GM12878 (cell line): ENCODE measurements at places on chromosomes 12 and 14.

DNA sequence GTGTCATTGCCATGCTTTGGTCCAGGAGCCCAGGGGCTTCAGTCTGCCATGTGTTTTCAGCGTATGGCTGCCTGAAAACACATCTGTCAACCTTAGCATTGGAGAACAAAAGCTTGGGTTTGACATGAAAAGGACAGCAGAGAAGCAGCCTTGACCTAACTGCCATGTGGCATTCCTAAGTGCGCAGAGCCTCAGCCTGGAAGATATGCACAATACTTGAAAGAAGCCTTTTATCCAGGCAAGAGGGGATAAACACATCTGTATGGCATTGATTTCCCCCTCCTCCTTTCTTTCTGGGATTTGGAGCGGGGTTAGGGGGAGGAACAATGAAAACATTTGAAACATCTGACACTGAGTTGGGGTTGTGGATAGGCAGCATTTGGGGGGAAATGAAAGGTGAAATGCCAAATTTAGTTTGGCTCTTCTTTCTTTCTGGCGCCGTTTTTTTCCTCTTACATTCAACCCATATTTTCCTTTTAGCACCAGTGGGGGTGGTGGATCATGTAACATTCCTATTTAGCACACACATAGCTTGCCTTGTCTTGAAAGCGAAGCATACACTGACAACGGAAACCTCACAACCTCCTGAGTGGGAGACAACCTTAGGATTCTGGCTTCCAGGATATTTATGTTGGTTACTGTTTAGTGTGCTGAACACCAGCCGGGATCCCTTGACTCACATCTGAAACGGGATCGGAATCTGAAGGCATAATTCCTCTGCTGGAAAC is 177.0 kb downstream of the C12orf75 start:
- DNase-seq = no peak

DNA sequence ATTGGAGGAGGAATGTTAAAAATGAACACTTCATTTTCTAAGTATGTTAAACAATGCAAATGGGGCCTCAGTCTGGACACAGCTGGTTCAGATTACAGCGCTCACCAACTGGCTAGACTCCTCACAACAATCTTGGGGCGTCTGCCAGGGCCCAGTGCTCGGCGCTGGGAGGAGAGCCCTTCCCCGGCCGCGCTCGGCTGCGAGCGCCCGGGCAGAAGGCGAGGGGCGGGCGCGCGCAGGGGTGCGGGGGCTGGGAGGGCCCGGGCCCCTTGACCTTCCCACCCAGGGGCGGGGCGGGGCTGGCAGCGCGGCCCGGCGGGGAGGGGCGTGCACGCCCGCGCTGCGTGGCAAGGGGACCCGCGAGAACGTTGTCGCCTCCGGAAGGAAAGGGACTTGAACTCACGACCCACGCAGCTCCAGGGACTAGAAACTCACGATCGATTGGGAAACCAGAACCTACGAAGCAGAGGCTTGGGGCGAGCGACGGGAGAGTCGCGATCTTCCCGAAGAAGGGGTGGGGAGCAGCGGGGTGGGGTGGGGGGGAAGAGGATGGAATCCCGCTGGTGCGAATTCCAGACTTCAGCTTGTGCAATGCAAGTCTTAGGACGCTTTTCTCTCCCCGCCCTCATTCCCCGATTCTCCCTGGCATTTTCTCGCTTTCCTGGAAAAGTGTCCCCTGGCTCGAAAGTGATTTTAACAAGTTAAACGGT is at the start of gene FBLN5:
Gene FBLN5 (minus strand): TSS at position 220 of the 710 bp plus-strand sequence. CDS start 465 bp downstream, outside the sequence.
- DNase-seq = no peak

DNA sequence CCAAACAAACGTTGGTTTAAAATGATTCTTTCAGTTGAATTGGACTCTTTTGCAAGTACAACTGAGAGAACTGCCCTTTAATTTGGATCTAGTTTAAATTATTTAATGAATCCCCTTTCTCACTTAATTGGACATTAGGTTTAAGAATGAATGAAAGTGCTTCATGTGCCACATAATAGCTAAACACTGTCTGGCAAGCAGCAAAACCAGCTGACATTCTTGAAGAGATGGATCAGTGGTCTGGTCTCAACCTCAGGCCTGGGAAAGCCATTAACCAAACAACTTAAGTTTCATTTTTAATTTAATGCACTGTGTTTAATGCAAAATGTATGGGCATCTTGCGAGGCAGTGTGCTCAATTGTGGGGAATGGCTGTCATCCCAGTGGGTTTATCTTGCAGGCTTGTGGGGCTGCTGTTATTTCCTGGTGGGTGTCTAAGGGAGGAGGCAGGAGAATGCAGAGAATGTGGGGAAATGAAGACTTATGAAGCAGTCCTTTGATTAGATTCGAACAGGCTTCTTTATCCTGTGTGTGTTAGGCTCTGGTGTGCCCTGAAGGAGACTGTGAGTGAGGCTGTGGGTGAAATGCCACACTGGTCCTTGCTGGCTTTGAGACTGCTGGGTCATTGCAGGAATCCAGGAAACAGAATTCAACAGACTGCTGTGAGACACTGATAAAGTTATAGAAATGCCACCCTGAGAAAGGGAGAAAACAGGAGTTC is 144.1 kb upstream of the PELI2 start:
- no peak for DNase-seq

DNA sequence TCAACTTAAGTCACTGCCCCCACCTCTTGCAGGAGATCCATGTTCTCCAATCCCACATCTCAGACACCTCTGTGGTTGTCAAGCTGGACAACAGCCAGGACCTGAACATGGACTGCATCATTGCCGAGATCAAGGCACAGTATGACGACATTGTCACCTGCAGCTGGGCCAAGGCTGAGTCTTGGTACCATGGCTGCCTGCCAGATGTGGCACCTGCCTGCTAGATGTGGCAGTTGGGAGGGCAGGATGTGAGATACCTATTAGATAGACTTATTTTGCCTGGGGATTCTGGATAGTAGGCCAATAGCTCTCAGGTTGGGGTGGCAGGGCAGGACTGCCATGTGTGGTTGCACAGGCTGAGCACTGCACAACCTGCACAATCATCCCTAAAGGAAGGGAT is 7.9 kb upstream of the KRT86 start:
- DNase-seq = no peak

DNA sequence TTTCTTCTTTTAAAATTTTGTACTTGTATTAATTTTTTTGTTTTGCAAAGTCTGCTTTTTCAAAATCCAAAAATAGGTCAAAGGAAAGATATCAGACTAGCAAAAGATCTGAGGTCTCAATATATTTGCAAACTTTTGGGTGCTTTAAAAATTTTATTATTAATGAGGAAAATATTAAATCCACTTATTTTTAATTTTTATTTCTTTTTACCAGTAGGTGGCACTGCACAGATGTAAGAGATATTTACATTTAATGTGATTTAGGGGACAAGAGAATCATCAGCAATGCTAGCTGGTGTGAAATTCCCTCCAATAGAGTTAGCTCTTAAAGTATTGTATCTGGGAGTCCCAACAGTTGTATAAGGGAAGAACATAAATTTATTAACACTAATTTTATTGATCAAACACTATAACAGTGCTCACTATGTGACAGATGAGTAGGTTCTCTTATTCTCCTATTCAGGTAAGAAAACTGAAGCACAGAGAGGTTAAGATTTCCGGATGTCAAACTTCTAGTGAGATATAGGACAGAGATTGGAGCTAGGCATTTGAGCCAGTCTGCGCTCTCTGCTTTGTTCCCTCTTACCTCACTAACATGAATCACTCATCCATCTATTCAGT is 30.5 kb downstream of the ALX1 start:
- DNase-seq = no peak

DNA sequence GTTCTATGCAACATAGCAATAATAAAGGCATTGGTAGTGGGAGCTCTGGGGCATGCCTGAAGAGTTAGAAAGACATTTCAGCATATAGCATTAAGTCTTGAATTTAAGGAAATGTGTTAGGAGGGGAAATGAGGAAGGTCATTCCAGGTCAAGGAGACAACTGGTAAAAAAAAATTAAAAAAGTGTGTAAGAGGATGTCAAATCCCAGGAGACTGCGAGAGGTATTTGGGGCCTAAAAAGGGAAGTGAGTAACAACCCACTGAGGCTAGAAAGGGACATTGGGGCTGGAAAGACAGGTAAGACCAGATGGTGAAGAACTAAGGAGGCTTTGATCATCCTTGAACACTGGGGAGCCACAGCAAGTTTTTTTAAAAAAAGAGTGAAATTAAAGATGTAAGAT is 152.9 kb downstream of the SLC25A21 start:
- no peak for DNase-seq

GRCh38 chr14:92544051-92544720 is 30.6 kb downstream of the RIN3 start:
- DNase-seq = no peak

DNA sequence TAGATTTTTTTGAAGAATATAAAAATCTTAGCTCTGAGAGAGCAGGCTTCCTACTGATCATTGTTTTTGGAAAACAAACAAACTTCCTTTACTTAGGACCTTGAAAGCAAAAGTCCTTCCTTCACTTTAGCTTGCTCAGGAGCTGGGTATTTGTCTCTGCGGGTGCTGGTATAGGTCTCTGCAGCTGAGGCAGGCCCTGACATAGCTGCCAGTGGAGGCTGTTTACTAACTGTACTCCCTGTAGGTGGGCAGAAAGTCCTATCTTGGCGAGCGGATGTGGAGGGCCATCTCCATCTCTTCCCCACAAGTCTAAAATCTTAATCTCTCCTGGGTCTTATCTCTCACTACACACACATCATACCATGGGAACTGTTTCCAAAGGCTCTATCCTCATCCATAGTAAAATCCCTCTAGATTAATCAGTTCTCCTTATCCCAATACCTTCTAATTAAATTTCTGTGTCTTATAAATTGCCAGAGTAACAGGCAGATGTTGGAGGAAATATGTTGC is 4.1 kb upstream of the MIA2 start:
- DNase-seq = no peak

- no peak for DNase-seq
Measured at GRCh38 chr12:1812650-1813302, 7.6 kb upstream of the LRTM2 start.

GRCh38 chr12:66942741-66943465 is 264.0 kb upstream of the GRIP1 start:
- no peak for DNase-seq

DNA sequence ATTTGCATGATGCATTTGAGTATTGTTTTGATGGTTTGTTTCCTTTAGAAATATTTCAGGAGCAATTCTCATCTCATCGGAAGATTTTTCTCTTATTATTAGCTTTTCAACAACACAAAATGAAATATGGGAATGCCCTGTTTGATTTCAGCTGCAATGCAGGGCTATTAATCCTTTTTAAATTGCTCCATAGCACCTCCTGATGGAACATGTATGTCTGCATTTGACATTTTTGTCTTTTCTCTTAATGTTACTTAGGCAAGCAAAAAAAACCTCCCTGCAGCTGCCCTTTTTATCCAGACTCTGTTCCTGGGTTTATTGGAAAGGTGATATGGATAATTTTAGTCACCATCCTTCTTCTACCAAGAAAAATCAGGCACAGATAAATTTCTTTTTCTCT is 895.8 kb downstream of the RPS29 start:
- DNase-seq = no peak

DNA sequence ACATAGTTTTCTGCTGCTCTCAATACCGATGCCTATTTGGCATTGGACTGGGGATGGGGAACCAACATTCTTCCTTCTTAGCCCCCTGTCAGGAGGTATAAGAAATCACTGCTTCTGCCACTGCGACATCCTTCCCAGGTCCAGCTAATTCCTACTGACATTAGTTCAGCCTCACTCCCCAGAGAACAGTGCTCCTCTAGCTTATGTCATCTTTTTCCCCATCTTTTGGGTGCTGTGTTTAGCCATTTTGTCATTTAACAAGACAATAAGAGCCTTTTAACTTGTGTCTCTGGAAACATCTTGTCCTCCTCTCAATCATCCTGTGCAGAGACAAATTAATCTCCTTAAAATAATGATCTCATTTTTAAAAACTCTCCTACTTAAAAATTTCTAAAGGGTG is 167.0 kb upstream of the PLXNC1 start:
- no peak for DNase-seq

- DNase-seq = no peak
Measured at GRCh38 chr12:103665971-103666370, 78.9 kb downstream of the STAB2 start.

DNA sequence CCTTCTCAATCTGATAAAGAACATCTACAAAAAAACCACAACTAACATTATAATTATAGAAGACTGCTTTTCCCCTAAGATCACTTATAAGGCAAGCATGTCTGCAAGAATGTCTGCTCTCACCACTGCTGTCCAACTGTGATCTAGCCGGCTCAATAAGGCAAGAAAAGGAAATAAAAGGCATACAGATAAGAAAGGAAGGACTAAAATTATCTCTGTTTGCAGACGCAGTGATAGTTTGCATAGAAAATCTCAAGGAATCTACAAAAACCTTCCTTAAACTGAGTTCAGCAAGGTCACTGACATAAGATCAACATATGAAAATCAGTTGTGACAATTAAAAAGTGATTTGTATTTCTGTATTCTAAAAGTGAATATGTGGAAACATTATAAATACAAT is 138.0 kb upstream of the EGLN3 start:
- DNase-seq = no peak

DNA sequence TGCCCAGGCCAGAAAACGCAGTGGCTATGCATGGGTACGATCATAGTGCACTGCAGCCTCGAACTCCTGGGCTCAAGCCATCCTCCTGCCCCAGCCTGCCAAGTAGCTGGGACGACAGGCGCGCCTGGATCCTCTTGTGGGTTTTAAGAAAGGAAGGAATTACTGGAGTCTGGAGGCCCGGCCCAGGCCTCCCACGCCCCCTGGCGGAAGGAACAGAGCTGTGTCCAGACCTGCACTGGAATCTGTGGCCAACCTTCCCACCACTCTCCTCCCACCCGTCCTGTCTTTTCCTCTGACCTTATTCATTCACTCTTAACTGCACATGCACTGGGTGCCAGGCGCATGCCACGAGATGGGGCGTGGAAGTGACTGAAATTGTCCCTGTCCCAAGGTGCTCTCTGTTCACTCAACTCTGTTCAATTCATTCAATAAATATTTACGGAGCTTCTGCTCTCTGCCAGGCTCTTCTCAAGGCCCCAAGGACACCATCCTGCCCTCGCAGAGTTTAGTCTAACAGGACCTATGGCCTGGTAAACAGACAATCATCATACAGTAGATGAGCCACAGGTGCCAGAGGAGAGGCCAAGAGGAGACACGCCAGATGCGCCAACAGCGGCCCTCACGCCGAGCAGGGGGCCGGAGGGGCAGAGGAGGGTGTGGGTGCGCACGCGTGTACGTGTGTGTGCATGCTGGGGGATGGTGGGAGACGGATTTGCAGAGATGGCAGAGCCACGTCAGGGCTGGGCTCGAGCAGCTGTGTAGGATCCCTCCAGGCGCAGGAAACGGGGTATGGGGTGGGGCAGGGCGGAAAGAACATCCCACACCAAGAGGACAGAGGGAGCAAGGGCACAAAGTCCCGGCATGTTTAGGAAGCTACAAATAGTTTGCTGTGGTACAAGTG is 13.7 kb upstream of the TMEM106C start:
- DNase-seq = no peak

DNA sequence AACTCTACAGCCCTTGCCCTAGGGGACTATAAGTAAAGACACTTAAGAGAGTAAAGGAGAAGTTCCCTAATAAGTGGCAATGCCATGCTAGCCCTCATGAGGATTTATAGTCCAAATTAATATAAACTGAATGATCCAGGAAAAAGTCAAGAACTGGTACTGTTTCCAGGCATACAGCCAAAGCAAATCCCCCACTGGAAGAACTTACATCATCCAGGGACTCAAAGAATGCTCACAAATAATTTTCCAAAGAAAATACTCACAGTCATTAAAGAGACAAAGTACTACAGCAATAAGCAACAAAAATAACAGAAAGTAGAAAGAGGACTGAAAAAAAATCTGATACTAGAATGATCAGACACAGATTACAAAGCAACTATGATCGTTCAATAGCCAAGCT is 79.7 kb upstream of the RAP1B start:
- no peak for DNase-seq
